ENCODE measurements at places on chromosomes 1 and 21.

GRCh38 chr1:163106364-163106987, 37.3 kb downstream of the RGS4 start:
- no peak for DNase-seq

DNA sequence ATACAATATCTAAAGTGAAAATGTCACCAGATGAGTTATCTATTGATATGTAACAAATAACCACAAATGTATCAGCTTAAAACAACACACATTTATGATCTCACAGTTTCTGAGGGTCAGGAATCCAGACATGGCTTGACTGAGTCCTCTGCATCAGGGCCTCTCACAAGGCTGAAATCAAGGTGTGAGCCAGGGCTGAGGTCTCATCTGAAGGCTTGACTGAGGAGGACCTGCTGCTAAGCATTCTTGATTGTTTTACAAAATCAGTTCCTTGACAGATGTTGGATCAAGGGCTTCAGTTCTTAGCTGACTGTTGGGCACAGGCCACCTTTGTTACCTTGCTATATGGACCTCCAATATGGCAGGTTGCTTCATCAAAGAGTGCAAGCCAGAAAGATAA, 483.7 kb downstream of the CAMTA1 start:
- DNase-seq, result no peak

DNA sequence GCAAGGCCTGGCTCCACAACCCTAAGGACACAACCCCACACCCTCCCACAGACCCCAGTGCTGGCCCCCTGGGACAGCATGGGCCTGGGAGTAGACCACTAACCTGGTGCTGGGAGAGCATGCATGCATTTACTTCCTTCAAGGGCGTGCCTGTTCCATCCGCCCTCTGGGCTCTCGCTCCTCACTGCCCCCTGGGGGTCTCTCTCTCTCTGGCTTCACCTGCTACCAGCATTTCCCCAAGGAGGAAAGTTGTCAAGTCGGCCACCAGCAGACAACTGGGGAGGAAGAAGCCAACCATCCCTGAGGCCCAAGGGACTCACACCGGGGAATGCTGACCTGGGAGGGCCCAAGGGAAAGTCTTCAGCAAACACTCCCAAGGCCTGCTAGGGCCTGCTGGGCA, 6.5 kb downstream of the LRP8 start:
- DNase-seq, result no peak

GRCh38 chr1:219900882-219901281, 27.5 kb downstream of the SLC30A10 start:
- DNase-seq, result no peak

- DNase-seq, result no peak
These were observed 3.2 kb downstream of the SLC25A33 start for GRCh38 chr1:9542430-9542829.

GRCh38 chr1:194372266-194372665, 1185.9 kb upstream of the B3GALT2 start:
- DNase-seq, result no peak
